ENCODE measurements at places on chromosomes 13 and 19. TPM values are rescaled to one million over a fixed set of nuclear protein-coding genes. Genes with fewer than 3 reads are reported as not detected.

DNA sequence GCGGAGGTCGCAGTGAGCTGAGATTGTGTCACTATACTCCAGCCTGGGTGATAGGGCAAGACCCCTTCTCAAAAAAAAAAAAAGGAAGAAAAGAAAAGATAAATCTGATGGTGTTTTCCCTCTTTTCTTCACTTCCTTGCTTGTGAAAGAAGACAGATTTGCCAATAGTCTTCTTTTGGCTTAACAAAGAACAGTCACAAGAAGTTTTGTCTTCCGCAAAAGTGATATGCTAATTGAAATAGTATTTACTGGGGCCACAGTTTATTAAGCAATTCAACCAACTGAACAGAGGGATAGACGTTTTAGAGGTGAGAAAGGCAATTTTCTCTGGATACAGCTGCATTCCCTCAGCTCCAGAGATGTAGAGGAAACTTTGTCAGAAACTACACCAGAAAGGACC is 22.9 kb upstream of the PLAUR start:
- no peak for DNase-seq

FXYD5 gene
- polyA plus RNA-seq, result 116 TPM

FBXO27 gene
- 17.5 TPM for polyA plus RNA-seq

DNA sequence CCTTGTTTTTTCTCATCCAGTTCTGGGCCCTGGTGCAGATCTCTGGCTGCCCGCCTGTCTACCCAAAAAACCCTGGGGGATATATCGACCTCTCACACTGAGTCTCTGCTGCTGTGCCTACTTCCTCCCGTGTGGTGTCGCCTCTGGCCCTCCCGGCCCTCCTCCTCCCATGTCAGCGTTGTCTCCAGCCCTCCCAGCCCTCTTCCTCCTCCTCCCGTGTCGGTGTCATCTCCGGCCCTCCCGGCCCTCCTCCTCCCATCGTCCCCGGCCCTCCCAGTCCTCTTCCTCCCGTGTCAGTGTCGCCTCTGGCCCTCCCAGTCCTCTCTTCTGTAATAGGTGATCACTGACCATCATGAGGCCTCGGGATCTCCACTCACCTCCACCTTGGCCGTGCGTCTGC is 81.8 kb downstream of the GPR12 start:
- DNase-seq, result no peak

- DNase-seq, result peak; percentile 96
Measured at GRCh38 chr19:44051650-44052402, at the start of gene ZNF223. Gene ZNF223 (plus strand): TSS chr19:44052036. CDS start chr19:44055177, 3,141 bp downstream.

- no peak for DNase-seq
Measured at GRCh38 chr13:81230386-81230785, 889.5 kb upstream of the SPRY2 start.

CD79A gene
- polyA plus RNA-seq, result 0.29 TPM

DNA sequence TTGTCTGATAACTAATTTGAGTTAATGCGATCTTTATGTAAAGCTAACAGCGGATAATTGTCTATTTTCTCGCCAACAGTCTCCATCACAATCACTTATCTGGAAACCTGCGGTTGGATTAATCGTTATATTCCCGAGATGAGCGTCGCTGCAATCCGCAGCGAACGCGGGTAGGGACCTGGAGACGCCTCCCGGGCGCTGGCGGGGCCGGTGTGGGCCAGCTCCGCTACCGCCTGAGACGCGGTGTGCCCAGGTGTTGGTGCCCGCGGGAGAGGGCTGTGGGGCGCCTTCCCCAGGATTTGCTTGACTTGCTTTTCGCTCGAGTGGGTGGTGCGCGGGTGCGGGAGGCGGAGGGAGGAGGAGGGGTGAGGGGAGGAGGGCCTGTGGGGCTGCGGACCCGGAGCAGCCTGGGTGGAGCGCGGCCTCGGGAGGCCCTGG is 38.3 kb downstream of the SOX1 start:
- DNase-seq, result no peak

DNA sequence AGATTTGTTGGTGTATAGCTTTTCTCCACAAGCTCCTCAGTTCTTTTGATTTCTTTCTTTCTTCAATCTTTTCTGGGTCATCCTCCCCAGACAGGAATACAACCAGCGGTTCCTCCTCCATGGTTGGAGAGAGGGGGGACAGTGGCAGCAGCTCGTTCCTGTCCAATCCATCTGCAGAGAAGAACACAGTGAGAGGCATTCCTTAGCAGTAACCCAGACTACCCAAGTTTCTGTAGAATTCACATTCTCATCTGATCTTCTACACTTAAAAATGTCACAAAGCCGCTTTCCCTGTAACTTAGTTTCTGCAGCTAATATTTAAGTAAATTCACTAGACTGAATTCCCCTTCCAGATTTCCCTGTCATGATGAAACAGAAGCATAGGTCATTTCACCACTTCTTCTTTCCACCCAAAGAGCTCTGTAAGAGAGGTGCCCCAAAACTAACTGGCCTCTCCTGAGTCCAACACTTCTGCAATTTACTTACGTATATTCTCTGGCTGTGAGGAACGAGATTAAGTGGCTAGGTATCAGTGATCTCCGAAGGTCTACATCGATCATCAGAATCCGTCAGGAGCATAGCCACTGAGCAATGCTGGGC is 171.9 kb downstream of the TBC1D4 start:
- DNase-seq, result no peak

- no peak for DNase-seq
Measured at GRCh38 chr19:38714354-38714778, 29.9 kb downstream of the CAPN12 start.

DCLK1 gene
- polyA plus RNA-seq, result 0.20 TPM

RASIP1 gene
- polyA plus RNA-seq, result 0.62 TPM

ZSCAN18 gene
- polyA plus RNA-seq, result 2.3 TPM

CLDN10 gene
- polyA plus RNA-seq, result not detected

ZNF880 gene
- polyA plus RNA-seq, result 0.96 TPM

DNA sequence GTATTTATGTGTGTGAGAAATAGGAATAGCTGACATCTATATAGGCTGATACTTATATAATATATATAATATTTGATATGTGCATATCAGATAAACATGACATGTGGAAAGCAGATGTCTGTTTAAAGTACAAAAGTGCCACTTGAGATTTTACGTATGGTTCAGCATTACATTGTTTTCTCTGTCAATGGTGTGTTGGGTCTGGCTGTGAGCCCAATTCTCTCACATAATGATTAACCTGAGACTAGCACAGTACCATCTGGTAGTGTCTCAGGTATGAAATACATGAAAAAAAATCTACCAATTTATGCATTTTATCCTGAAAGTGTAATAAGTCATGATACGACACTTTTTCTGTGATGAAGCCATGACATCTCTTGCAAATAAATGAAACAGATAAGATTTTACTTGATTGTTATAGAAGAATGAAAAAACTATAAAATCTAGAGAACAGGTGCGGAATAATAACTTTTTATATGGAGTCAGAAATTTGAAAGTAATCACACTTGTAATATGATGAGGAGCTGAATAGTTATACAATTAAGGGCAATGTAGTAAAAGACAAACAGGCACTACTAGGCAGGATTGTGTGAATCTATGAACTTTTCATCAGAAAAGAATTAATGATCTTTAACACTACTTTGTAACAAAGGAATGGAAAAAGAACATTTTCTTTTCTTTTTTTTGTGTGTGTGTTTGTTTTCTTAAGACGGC is 1405.0 kb downstream of the OLFM4 start:
- no peak for DNase-seq

S1PR2 gene
- 0.87 TPM for polyA plus RNA-seq

SEMA6B gene
- polyA plus RNA-seq, result 9.0 TPM

DNA sequence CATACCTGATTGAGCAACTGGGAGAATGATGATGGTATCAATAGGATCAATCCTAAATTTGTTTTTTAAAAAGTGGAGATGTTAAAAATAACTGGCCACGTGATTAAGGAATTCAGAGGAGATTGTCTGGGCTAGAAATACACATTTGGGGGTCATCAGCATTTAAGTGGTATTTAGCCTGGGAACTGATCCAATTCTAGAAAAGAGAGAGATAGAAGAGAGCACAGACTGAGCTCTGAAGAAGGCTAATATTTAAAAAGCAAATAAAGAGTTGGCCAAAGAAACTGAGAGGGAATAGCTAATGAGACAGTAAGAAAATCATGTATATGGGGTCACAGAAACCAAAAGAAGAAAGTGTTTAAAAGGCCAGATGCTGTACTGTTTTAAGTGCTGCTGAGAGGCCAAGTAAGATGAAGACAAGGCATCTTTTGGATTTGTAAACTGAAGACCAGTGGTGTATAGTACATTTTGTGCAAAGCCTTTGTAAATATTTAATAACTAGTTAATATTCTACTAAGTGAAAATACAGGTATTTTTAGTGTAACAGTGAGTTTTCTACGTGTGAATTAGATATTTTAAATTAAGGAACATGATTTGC is 40.2 kb downstream of the UBL3 start:
- no peak for DNase-seq

GRCh38 chr19:1478934-1479707 is at the start of gene C19orf25:
Gene C19orf25 (minus strand): TSS chr19:1479215. CDS start chr19:1478903, 312 bp downstream.
- DNase-seq, result peak; percentile 93

DNA sequence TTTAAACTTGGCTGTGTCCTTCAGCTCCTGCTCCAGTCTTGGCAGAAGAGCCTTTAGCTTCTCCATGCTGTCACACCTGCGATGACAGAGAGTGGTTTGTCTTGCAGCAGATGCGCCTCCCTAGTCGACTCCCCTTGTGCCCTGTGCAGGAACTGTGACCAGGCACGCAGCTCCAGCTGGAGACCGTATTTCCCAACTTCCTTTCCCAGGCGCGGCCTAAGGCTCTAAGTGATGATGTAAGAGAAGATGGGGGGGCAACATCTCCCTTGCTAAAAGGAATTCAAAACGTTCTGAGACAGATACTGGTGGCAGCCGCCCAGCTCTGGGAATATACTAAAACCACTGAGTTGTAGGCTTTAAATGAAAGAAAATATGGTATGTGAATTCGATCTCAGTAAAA is 16.3 kb downstream of the DCUN1D2 start:
- DNase-seq, result no peak

PSG1 gene
- 0.41 TPM for polyA plus RNA-seq

DNA sequence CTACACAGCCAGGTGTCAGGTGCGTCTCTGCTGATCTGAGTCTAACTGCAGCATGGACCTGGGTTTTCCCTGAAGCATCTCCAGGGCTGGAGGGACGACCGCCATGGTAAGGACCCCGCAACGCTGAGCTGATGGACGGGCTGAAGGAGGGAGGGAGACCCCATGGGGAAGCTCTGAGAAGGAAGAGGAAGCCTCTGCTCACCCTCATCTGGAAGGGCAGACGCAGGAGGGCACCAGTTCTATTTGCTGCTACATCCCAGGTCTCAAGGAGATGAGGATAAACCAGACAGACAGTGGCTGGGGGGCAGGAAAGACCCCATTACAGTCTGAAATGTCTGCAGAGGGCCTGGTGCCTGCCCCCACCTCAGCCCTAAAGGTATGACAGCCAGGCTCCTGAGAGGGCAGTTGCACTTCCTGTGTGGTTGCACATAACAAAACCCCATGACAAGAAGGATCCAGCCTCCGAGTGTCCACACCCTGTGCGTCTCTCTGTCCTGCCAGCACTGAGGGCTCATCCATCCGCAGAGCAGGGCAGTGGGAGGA is at the start of gene LILRA2:
Gene LILRA2 (plus strand): TSS at position 461 of the 543 bp plus-strand sequence. CDS start 89 bp downstream, outside the sequence.
- no peak for DNase-seq

- no peak for DNase-seq
Measured at GRCh38 chr13:100789481-100789880, 114.9 kb upstream of the TMTC4 start.

GRCh38 chr19:53655042-53655665 is 23.4 kb downstream of the DPRX start:
- no peak for DNase-seq

GRCh38 chr19:18160971-18161635 is 8.1 kb downstream of the PIK3R2 start:
- peak; percentile 62 for DNase-seq

- peak; percentile 9 for DNase-seq
Measured at GRCh38 chr13:45490068-45490467, 25.3 kb downstream of the COG3 start.

DNA sequence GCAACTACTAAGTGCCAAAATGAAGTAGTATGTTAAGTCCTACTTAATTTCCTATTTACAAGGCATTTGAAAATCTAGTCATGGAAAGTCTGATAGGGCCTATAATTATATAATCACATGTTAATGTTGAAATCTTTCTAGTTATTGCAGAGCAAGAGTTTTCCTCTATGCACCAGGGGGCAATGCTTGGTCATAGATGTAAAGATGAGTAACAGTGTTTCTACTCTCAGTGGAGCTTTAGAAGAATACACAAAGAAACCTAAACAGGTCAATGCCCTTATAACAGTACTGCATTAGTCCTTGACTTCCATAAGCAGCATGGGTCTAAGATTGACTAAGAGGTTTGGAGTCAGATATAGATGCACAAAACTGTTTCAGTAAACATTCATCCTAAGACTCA is 218.7 kb downstream of the KCTD12 start:
- DNase-seq, result no peak

KANK3 gene
- polyA plus RNA-seq, result 1.5 TPM

MEF2B gene
- polyA plus RNA-seq, result 0.31 TPM

DNA sequence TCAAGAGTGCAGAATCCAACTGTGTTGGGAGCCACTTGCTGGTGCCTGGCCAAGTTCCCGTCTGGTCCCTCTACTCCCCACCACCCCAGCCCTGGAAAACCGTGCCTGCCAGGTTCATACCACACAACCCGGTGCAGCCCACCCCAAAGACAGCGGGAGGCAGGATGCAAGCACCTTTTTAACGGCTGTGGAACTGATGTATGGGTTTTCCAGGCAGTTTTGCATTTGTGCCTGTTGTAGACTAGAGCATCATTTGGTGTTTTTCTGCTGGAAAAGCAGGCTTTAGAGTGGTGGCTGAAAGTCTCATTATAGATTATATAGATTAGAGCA is 13.5 kb downstream of the TFDP1 start:
- no peak for DNase-seq

SELENOW gene
- polyA plus RNA-seq, result 145 TPM

EID2 gene
- 49.2 TPM for polyA plus RNA-seq

GRCh38 chr19:4518345-4519171 is at the start of gene PLIN4:
Gene PLIN4 (minus strand): TSS chr19:4518486. CDS start chr19:4518272, 214 bp downstream.
- DNase-seq, result no peak

GRCh38 chr13:43284162-43284561 is 260.8 kb downstream of the DNAJC15 start:
- no peak for DNase-seq

SMIM44 gene
- not detected for polyA plus RNA-seq

ZNF665 gene
- polyA plus RNA-seq, result not detected

GRCh38 chr13:32734511-32734910 is 148.3 kb downstream of the PDS5B start:
- DNase-seq, result peak; percentile 10

ELSPBP1 gene
- not detected for polyA plus RNA-seq

All from A549 (cell line).